ENCODE measurements at places on chromosomes 7 and 10.

GRCh38 chr7:158034571-158034970 lies 553.1 kb downstream of the PTPRN2 start:
- DNase-seq: no peak

- DNase-seq: no peak
These were observed 89.3 kb upstream of the PRKCQ start for GRCh38 chr10:6669269-6669859.

DNA sequence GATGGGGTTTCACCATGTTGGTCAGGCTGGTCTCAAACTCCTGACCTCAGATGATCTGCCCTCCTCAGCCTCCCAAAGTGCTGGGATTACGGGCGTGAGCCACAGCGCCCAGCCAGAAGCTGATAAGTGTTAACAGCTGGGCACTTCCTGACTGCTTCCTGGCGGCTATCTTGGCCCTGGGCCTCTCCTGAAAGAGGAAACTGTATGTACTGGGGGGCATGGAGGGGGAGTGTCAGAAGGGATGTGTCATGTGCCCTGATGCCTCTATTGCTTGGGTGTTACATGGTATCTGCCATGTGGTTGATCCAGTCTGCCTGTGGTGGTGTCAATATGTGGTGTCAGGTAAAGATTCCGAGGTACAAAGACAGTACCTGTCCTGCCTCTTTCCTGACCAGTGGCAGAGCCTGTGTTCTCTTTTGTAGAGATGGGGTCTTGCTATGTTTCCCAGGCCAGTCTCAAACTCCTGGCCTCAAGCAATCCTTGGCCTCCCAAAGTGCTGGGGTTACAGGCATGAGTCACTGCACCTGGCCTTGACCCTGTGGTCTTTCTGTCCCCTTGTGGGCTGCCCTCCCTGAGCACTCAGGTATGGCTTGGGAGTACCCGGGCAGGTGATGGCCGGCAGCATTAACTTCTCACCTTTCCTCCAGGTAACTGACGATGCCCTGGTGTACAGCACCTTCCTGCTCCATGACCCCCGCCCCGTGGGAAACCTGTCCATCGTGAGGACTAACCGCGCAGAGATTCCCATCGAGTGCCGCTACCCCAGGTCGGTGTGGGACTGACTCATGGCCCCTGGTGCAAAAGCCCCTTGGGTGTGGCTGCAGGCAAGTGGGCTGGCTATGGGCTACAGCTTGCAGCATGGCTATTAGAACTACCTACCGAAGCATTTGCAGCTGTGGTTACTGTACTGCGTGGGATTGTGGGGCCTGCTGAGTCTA lies 4.4 kb downstream of the ZP3 start:
- no peak for DNase-seq

- DNase-seq: no peak
These were observed 72.3 kb upstream of the FAM13C start for GRCh38 chr10:59434463-59435321.

GRCh38 chr7:15457990-15458955 lies 103.5 kb downstream of the AGMO start:
- no peak for DNase-seq

DNA sequence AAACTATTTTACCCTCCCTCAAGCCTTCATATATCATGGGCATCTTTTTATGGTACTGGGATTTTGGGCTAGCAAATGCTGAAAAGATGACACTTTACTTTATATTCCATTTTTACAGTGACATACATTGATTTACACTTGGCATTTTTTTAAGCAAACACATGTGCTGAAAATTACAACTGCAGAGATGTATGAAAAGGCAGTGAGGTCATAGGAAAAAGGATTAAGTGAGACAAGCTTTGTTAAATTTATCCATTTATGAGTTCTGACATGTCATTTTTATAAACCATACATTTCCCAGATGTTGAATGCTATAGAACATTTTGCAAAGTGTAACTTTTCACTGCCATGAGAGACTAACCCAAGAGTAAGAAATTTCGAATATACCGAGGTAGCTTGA lies 68.8 kb upstream of the RSU1 start:
- DNase-seq: no peak

DNA sequence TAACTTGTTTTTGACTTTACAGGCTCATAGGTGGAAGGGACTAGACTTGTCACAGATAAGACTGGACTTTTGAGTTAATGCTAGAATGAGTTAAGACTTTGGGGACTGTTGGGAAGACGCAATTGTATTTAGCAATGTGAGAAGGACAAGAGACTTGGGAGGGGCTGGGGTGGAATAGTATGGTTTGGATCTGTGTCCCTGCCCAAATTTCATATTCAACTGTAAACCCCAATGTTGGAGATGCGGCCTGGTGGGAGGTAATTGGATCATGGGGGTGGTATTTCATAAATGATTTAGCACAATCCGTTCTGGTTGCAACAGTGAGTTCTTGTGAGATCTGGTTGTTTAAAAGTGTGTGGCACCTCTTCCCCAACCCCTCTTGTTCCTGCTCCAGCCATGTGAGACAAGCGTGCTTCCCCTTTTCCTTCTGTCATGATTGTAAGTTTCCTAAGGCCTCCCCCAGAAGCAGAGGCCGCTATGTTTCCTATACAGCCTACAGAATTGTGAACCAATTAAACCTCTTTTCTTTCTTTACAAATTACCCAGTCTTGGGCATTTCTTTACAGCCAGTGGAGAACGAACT lies 22.6 kb downstream of the RNF216 start:
- no peak for DNase-seq

GRCh38 chr10:43943119-43943817 lies 294.6 kb upstream of the ZNF32 start:
- DNase-seq: no peak

- DNase-seq: no peak
These were observed 107.4 kb downstream of the CDH23 start for GRCh38 chr10:71504168-71504567.

GRCh38 chr7:10521306-10521705 lies 452.4 kb upstream of the PHF14 start:
- no peak for DNase-seq

GRCh38 chr7:27173511-27173955 lies 587 bp downstream of the HOXA10 start:
- no peak for DNase-seq

GRCh38 chr7:45203936-45204445 lies 46.4 kb downstream of the RAMP3 start:
- no peak for DNase-seq

GRCh38 chr10:28920091-28920490 lies 242.8 kb downstream of the BAMBI start:
- DNase-seq: no peak

DNA sequence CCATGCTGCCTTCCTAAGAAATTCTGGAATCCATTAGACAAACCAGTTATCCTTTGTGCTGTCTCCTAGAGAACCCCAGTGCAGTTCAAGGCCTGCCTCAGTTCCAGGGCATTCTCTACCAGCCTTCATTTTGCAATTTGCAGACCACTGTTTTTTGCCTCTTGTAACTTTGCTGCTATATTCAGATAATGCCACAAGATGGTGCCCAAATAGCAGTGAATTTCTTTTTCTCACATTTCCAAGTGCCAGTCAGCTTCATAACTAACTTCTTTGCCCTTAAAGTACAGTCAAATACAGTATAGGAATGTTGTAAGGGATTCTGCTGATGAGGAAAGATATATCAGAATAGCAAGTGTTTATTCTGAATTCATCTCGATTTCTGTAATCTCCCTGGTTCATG lies 25.2 kb downstream of the LOXL4 start:
- no peak for DNase-seq

GRCh38 chr7:106026101-106026500 lies 63.0 kb downstream of the CDHR3 start:
- DNase-seq: no peak

DNA sequence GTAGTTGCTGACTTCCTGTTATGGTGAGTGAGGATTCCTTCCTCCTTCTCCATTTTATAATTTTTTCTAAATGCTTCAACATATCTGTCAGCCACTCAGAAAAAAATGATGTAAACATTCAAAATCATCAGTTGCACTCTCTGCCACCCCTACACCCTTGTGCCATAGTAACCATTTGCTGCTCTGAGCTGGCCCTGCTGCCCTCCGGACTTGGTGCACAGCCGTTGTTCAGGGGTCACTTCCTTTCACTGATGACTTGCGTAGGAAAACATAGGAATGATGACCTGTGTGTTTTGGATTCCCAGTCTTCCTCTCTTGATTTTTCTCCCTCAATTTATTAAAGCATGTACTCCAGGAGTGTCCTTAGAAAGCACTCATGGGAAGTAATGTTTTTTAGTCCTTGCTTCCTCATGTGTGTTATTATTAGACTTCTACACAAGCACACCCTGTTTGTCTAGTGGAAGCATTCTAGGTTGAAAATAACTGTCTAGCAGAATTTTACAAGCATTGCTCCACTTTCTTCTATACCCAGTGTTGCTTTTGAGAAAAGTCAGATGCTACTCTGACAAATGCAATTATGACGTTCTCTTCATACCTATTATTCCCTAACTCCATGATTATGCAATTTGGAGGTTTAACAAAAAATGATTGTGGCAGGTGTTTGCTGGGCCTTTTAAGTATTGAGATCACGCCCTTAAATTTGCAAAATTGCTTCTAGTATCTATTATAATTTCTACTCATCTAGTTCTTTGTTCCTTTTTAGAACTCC lies 62.6 kb upstream of the MTPN start:
- DNase-seq: no peak

GRCh38 chr7:15464667-15465121 lies 97.1 kb downstream of the AGMO start:
- no peak for DNase-seq

- no peak for DNase-seq
These were observed 84.4 kb downstream of the TNS3 start for GRCh38 chr7:47497367-47498096.

DNA sequence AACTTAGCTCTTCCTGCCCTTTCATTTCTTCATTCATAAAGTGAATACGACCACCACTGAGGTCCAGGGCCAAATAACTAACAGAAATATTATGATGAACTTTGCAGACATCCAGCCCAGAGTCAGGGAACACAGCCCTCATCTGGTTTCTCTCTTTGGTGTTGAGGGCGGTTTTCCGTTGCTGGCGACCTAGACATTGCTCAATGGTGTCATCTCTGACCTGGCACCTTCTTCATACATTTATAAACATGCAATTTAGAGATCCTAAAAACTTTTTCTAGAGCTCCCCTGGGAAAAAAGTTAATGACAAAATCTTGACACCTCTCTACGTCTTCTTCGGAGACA lies 324 bp upstream of the TET1 start:
- no peak for DNase-seq

DNA sequence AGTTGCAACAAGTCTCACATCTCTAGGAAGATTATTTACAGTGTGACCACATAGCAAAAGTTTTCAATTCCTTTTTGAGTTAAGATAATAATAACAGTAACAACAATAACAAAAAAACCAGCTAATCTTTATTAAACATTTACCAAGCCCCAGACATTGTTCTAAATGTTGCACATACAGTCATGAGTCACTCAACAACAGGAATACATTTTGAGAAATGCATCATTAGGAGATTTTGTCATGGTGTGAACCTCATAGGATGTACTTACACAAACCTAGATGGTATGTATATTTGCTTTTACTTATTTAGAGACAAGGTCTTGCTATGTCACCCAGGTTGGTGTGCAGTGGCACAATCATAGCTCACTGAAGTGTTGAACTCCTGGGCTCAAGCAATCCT lies 52.0 kb downstream of the SPAM1 start:
- no peak for DNase-seq

- no peak for DNase-seq
These were observed 699.9 kb downstream of the INHBA start for GRCh38 chr7:41002741-41003610.

GRCh38 chr7:132049462-132050304 lies 493.3 kb upstream of the PODXL start:
- no peak for DNase-seq

- no peak for DNase-seq
These were observed 133.5 kb downstream of the PTPN20 start for GRCh38 chr10:47044741-47045140.

DNA sequence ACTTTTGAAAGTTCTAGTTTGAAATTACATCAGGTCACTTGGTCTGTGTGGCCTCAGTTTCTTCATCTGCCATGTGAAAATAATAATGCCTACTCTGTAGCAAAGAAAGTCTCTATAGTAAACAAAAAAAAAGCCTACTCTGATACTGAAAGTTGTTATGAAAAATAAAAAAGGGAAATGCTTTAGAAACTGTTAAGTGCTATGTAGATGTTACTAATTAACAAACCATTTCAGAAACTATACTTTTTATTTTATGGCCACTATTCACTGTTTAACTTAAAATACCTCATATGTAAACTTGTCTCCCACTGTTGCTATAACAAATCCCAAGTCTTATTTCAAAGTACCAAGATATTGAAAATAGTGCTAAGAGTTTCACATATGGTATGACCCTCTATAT lies 50.6 kb downstream of the CFTR start:
- DNase-seq: no peak

- no peak for DNase-seq
These were observed 68.0 kb upstream of the CCNY start for GRCh38 chr10:35268323-35268722.

- no peak for DNase-seq
These were observed 66.3 kb downstream of the KLHDC10 start for GRCh38 chr7:130136579-130137167.

- DNase-seq: no peak
These were observed 114.8 kb downstream of the RAB18 start for GRCh38 chr10:27618906-27619305.

- DNase-seq: peak; percentile 55
These were observed 32.1 kb downstream of the JCAD start for GRCh38 chr10:30027057-30028005.

- no peak for DNase-seq
These were observed 94.8 kb downstream of the SVIL start for GRCh38 chr10:29540016-29540415.

DNA sequence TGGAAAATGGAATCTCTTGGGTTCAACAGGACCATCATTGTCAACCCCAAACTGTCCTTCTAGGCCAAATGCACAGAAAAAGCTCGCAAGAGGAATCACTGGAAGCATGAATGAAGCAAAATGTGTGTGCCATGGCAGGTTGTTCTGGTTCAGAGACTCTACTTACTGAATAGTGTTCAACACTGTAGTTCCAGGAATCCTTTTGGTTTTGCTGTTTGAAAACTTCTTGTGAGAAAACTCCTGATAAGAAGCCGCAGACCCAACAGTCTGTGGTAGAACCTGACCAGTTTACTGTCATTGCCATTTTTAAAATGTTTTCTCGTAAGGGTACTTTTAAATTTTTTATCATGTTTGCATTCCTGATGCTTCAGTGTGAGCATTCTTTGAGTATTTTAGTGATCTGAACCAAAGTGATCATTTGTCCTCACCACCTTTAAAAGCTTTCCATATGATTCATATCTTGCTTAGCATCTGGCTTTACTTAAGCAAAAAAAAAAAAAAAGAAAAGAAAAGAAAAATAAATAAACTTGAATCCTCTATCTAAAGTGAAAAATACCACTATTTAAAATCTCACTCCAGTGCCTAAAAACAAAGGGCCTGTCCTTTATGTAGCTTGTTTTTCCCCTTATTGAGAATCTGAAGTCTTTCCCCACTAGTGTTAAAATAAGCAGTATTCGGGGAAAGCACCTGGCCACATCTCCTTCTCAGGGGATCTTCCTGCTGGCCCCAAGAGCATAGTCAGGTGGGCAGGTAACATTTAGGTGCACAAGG lies 92.4 kb downstream of the WNT2 start:
- no peak for DNase-seq

GRCh38 chr7:141355032-141355431 lies 196.2 kb upstream of the AGK start:
- no peak for DNase-seq

- no peak for DNase-seq
These were observed 100.1 kb upstream of the FAM20C start for GRCh38 chr7:92231-92674.

Measured in stimulated activated CD8-positive, alpha-beta memory T cell treated with anti-CD3 and anti-CD28 coated beads, Interleukin-4, amount 100 ng/mL, for 1 hour (primary cell).